ENCODE measurements at places on chromosomes 16 and 17.

GRCh38 chr16:50535506-50536257 is 12.5 kb upstream of the NKD1 start:
- no peak for DNase-seq

- DNase-seq: no peak
These were observed 47.9 kb downstream of the TOX3 start for GRCh38 chr16:52499060-52499440.

- DNase-seq: no peak
These were observed 4.2 kb downstream of the HID1 start for GRCh38 chr17:74968361-74968780.

DNA sequence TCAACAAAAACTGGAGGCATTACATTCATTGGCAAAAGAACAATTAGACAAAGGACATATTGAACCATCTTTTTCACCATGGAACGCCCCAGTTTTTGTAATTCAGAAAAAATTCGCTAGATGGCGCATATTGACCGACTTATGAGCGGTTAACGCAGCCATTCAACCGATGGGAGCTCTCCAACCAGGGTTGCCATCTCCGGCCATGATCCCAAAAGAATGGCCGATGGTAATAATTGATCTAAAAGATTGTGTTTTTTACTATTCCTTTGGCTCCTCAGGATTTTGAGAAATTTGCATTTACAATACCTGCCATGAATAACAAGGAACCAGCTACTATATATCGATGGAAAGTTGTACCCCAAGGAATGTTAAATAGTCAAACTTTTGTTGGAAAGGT is 21.4 kb downstream of the ALOX15B start:
- DNase-seq: peak; percentile 29

DNA sequence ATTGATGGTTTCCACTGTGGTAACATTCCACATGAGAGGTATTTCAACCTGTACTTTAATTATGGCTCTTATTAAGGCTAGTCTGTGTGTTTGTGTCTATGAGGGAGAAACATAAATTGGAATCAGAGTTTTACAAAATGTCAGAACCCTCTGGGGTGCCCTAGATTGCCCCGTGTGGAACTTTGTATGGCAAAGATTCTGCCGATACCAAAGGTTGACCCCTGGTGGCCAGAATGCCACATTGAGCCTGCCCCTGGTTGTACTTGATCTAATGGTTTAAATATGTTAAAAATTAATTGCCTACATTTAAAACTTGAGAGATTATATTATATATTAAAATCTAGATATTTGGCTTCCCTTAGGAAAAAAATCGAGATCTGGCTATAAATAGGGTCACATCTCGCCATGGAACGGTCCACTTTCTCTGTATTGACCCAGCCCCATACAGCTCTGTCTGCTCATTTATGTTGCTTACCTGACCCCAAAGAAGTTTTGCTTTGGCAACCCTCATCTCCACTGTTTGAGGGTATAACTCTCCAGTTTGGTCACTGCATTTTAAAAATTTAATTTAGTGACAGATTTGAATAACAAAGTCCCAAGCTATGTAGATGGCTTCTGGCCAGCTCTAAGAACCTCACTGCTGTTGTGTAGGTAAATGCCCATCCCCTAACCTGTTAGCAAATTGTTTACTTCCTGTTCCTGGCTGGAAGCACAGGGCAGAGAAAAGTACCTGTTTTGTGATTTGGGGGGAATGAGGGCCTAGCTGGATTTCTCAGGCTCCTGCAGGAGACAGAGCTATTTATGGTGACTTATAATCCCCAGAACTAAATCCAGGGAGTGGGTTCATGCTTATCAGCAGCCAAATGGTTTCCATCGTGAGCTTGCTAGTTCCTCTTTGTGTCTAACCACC is 95.0 kb downstream of the PLCG2 start:
- DNase-seq: no peak

GRCh38 chr16:67844497-67844896 is 2.2 kb upstream of the NUTF2 start:
- no peak for DNase-seq

- DNase-seq: no peak
These were observed 8.7 kb downstream of the ADCY7 start for GRCh38 chr16:50275098-50275415.

GRCh38 chr17:2282297-2282873 is 21.2 kb downstream of the SMG6 start:
- no peak for DNase-seq

- DNase-seq: peak; percentile 1
These were observed 91.4 kb upstream of the CCL2 start for GRCh38 chr17:34163646-34164045.

GRCh38 chr16:58652741-58653140 is 23.1 kb upstream of the CNOT1 start:
- no peak for DNase-seq

DNA sequence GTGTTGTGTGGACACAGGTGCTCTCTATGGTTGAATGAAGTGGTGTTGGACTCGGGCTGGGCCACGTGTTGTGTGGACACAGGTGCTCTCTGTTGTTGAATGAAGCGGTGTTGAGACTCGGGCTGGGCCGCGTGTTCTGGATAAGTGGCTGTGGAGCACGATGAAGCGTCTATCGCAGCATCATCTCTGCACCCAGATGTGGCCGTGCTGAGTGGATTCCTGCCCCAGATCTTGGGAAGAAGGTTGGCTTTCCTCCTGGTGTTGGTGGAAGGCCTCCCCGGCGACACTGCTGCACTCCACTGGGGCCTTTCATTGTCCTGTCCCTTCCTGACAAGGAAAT is 69.1 kb downstream of the RPTOR start:
- no peak for DNase-seq

GRCh38 chr16:88662222-88662842 is 559 bp downstream of the MVD start:
- no peak for DNase-seq

DNA sequence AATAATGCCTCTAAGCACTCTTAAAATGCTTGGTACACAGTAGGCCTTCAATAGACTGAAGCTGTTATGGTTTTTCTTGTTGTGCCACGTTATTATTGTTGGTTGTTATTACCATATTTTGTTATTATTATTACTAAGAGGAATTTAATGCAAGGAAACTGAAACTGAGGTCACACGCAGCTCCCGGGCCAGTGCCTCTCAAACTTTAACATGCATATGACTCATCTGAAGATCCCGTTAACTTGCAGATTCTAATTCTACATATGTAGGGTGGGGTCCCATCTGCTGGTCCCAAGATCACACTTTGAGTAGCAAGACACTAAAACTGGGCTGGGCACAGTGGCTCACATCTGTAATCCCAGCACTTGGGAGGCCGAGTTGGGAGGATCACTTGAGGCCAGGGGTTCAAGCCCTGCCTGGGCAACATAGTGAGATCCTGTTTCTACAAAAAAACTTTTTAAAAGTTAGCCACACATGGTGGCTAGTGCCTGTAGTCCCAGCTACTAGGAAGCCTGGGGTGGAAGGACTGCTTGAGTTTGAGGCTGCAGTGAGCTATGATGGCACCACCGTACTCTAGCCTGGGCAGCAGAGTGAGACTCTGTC is 888 bp downstream of the ACSM5 start:
- no peak for DNase-seq

DNA sequence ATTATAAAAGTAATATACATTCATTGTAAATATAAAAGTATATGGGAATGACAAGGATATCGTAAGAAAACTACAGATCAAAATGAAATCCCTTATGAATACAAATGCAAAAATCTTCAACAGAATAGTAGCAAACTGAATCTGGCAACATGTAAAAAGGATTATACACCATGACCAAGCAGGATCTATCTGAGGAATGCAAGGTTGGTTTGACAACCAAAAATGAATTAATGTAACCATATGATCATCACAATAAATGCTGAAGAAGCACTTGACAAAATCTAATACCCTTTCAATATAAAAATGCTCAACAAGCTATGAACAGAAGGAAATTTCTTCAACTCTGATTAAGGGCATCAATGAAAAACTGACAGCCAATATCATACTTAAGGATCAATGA is 48.8 kb downstream of the NDEL1 start:
- DNase-seq: no peak

- no peak for DNase-seq
These were observed 3.0 kb downstream of the FMNL1 start for GRCh38 chr17:45224671-45225050.

- no peak for DNase-seq
These were observed 1.3 kb upstream of the DNAI2 start for GRCh38 chr17:74272731-74273201.

DNA sequence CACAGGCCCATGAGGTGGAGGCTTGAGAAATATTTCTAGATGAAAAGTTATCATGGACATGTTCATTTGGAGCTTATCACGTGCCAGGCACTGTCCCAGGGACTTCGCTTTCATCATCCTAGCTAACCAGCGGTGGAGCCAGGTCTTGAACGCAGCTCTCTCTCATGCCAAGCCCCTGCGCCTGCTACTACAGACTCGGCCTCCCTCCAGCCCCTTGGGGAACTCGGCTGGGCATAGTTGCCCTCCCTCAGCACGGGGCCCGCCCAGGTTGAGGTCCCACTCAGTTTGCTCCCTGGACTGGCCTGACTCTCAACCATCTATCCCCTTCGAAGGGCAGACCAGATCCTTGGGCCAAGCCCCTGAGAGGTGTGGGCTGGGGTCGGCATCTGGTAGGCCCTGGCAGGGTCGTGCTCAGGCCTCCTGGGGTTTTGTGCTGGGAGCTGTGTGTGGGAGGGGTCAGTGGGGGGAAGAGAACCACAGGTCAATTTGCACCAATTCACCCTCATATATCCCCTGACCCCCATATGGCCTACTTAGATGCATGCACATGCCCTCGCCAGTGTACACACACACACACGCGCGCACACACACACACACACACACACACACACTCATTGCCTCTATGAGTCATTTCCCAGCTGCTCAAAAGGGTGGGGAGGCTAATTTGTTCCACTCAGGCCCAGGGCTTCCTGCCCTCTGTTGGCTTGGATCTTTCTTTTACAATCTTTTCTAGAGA is 12.1 kb upstream of the SCN4A start:
- DNase-seq: no peak

GRCh38 chr16:4745274-4745569 is 10.9 kb downstream of the DNAAF8 start:
- no peak for DNase-seq

GRCh38 chr17:52885882-52886281 is 727.4 kb upstream of the CA10 start:
- no peak for DNase-seq

DNA sequence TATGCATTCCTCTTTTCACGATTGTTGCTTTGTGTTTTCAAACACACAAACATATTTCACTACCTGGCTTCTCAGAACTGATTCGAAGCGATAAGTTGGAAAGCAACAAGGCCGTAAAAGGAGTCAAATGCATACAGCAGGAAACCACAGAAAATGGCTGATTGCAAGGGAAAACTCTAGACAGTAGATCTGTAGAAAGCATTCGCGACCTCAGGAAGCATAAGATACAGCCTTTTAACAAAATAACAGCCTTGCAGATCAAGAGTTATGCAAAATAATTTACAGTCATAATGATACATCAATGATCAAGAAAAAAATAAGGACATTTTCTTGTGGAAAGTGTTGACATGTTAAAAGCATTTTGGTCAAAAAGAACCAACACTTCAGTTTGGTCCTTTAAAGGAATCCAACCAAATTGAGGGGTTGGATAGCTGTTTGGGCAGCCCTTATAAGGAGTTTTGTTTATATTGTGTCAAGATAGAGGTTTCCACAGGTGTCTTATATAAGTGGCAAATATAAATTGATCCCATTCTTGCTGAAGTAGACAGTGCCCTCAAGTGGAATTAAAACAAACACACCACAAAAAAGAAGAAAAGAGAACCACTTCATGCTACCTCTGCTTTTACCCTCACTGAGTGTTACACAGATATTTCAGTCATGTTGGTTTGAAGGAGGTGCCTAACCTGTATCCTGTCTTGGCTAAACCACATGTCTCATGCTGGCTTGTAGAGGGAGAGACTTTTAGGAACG is 5.5 kb downstream of the CYLD start:
- DNase-seq: no peak

GRCh38 chr17:58336456-58337209 is 8.0 kb upstream of the TSPOAP1 start:
- DNase-seq: no peak

DNA sequence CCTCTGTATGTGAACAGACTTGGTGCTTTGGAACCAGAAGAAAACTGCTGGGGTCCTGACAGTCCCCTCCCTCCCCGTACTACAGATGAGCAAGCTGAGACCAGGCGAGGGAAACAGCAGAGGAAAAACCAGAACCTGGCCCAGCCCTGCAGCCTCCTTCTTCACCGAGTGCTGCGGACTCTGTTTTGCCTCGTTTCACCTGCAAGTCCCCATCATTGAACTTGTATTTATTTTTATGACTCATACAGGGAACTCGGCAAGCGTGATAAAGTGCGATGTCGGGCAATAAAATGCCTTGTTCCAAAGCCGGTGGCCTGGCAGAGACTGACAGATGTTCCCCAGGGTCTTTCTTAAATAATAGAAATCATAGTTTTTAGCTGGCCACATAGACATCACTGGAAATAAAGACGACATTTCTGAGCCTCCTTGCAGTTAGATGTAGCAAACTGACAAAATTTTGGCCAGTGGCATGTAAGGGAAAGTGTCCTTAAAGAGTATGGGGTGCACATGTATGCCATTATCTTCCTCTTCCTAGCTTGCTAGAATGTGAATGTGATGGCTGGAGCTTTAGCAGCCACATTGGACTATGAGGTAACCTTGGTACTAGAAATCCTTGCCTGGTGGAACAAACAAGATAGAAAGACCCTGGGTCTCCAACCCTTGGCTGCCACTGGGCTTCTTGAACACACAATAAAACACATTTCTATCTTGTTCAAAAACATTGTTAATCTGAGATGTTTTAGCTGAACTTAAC is 128.6 kb downstream of the IRF8 start:
- no peak for DNase-seq

DNA sequence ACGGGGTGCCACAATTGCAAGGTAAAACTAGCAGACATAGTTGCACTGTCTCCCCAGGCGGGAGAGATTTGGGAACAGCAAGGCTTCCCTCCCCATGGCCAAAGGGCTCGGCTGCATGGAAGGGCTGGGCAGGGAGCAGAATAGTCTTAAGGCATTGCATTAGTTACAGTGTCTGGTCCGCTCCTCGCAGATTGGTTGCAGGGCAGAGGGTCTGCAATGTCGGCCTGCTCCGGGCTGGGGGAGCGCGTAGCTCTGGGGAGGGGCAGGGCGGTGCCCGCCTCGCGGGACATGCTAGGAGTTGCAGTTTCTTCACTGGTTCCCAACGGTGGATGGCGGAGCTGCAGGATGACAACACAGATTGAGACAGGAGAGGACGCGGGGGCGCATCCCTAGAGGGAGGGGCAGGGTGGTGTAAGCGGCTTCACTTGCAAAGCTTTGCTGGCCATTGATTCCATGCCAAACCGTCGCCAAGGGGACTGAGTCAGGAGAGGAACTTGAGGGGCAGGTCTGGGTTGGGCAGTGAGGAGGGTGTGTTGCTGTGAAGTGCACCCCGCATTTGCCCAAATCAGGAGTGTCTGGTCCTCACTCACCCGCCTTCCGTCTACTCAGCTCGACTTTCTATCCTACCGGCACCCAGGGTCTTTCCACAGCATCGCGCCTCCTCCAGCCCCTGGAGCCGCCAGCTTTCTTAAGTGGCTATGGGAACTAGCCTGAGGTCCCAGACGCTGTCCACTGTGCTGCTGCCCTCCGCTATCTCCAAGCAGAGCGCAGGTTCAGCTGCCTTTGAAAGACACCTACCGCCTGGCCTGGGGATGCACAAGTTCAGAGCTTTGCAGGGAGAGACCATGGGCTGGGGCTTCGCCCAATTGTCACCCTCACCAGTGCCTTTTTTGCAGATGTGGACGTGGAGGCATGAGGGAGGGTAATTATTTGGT is 1748.9 kb downstream of the TP53TG3F start:
- DNase-seq: no peak

Measured in substantia nigra (tissue), 51 donors.